ENCODE measurements at places on chromosomes 11 and 22. TPM values are rescaled to one million over a fixed set of nuclear protein-coding genes. Genes with fewer than 3 reads are reported as not detected.

Gene PRR5L
- total RNA-seq, result 6.6 TPM

Gene OR6A2
- total RNA-seq, result 0.49 TPM

Gene CCDC157
- total RNA-seq, result 3.4 TPM

Gene ATG2A
- 5.7 TPM for total RNA-seq

Gene NECTIN1
- total RNA-seq, result 12.8 TPM

Gene OR8G1
- not detected for total RNA-seq

Gene VSIG10L2
- not detected for total RNA-seq

Gene TSGA10IP
- total RNA-seq, result not detected

Gene CNGA4
- total RNA-seq, result 0.25 TPM

Gene PTGDR2
- 2.0 TPM for total RNA-seq

Gene MMP8
- 0.25 TPM for total RNA-seq

Gene KRTAP5-7
- not detected for total RNA-seq

Gene SHISA8
- total RNA-seq, result not detected

Gene SLC17A6
- 6.1 TPM for total RNA-seq

Gene MUC5AC
- total RNA-seq, result 0.25 TPM

Gene OR52I2
- not detected for total RNA-seq

Gene KAT5
- 36.4 TPM for total RNA-seq

Gene PKDREJ
- total RNA-seq, result under 0.01 TPM

Gene METTL15
- 12.3 TPM for total RNA-seq

Gene APOL6
- total RNA-seq, result 0.74 TPM

All from temporal lobe (tissue), 4 donors.